ENCODE measurements at places on chromosomes 6 and 20.
A peak's percentile ranks its signal among the peaks of the same experiment; 100 is the strongest.

GRCh38 chr6:37242429-37243052 lies 15.0 kb upstream of the TBC1D22B start:
- no peak for DNase-seq

DNA sequence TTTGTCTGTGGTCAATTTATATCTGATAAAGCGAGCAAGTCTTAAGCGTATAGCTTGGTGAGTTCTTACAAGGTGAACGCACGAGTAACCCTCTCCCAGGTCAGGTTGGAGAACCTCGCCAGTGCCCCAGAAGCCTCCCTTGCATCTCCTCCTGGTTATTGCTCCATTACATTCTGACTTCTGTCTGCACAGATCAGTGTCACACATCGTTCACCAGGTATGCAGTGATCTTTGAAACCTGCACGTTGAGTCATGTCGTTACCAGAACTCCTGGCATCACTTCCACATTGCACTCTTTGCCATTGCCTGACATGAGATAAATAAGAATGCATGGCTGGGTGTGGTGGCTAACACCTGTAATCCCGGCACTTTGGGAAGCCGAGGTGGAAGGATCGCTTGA lies 44.2 kb downstream of the AKAP12 start:
- no peak for DNase-seq

DNA sequence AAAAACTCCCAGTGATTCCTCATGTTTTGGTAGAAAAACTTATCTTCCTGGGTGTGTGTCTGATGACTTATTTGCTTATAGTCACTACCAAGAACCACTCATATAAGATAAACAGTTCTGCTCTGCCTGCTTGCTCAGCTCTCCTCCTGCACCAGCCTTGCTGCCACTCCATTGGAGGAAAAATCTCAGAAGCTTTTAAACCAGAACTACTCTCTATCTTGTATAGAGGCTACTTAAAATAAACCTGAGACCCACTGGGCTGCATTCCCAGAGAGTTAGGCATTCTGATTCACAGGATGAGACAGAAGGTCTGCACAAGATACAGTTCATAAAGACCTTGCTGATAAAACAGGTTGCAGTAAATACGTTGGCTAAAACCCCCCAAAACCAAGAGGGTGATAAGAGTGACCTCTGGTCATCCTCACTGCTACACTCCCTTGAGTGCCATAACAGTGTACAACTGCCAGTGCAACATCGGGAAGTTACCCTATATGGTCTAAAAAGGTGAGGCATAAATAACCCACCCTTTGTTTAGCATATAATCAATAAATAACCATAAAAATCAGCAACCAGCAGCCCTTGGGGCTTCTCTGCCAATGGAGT lies 728.3 kb downstream of the EPHA7 start:
- DNase-seq: no peak

DNA sequence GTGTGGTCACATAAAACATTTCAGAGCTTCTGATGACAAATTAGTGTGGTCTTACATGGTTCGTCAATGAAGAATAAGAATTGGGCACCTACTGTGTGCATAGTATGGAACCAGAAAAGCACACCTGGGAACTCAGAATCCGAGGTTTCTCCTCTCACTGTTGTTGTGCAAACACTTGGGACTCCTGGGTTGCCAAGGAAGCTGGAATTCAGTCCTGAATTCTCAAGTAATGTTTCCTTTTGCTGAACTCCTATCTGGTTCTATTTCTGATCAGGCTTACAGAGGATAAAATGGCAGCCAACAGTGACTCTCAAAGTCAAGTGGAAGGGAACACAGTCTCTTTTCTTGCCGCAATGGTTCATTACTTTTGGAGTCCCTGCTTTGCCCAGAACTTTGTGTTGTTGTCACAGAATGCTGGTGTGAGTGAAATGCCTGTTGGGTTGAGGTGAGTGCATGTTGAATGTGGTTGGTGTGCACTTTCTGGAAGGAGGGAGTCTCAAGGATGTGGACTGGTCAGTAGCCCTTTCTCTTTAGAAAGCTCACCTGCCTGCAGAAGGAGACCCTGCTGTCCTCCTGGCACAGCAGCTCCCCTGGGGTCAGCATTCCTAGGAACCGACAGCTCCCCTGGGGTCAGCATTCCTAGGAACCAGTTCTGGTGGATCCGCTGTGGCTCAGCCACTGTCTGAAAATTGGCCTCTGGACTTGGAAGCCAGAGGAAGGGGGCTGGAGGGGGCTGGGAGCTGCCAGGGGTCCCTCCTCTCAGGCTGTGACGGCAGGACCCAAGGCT lies 1.4 kb downstream of the UNC93A start:
- DNase-seq: no peak

DNA sequence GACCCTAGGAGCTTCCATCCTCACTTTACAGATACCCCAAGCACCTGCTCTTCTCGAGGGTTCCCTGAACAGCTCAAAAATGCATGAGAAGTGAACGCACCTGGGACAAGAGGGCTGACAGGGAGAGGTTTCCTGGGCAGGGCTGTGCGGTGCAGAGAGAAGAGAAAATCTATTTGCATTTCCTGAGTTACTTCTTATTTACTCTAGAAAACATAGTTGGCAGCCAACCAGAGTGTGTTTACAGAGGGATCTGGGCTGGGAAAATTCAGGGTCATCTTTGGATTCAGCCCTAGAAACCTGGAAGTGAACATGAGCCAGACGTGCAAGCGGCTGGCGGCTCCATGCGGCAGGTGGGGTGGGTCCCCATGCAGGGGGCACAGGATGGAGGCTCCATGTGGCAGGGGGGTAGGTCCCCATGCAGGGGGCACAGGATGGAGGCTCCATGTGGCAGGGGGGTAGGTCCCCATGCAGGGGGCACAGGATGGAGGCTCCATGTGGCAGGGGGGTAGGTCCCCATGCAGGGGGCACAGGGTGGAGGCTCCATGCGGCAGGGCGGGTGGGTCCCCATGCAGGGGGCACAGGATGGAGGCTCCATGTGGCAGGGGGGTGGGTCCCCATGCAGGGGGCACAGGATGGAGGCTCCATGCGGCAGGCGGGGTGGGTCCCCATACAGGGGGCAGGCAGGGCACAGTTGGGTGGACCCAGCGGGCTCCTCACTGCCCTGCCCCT lies 342.0 kb downstream of the TAF4 start:
- DNase-seq: no peak

GRCh38 chr6:159390381-159390780 lies 221.2 kb downstream of the FNDC1 start:
- no peak for DNase-seq

DNA sequence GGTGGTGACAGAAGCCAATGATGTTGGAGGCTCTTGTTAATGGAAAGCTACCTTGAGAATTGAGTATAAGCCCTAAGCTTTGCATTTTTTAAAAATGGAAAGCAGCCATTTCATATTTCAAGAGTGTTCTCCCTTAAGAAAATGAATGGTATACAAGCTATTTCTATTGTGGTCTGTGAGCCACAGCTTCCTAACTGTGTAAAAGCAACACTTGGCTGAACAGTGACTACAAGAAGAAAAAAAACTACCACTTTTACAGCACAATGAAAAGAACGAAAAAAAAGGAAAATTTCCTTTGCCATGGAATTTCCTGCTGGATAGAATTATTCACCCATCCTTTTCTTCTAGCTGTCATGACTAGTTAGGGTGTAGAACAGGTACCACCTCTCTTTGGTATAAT lies 397.1 kb upstream of the BTBD3 start:
- no peak for DNase-seq

DNA sequence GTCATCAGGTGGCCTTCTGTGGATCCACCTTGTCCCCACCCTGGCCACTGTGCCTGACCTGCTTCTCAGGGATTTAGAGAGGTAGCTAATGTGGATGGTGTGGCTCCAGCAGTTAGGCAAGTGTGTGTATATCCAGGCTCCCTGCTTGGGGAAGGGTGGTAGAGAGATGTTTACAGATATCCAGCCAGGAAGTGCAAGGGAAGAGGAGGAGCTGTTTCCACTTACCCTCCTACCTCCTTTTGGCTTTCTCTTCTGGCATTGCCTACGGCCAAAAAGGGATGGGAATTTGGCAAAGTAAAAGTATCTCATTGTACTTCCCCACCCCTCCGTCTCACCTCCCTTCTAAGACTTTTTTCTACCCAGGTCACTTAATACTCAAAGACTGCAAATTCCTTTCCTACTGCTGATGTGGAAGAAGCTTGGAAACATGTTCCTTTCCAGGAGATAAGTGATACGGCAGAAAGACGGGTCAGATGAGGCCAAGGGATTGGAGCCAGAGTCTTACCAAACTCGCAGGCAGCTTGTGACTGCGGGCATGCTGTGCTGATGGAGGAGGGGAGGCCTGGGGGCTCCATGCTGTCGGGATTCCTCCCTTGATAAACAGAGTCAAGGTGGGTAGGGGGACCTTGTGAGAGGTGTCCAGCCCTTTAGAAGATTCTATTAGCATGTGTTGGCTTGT lies 253.4 kb downstream of the PRL start:
- DNase-seq: no peak

GRCh38 chr6:150588888-150589499 lies 10.7 kb upstream of the PLEKHG1 start:
- no peak for DNase-seq

DNA sequence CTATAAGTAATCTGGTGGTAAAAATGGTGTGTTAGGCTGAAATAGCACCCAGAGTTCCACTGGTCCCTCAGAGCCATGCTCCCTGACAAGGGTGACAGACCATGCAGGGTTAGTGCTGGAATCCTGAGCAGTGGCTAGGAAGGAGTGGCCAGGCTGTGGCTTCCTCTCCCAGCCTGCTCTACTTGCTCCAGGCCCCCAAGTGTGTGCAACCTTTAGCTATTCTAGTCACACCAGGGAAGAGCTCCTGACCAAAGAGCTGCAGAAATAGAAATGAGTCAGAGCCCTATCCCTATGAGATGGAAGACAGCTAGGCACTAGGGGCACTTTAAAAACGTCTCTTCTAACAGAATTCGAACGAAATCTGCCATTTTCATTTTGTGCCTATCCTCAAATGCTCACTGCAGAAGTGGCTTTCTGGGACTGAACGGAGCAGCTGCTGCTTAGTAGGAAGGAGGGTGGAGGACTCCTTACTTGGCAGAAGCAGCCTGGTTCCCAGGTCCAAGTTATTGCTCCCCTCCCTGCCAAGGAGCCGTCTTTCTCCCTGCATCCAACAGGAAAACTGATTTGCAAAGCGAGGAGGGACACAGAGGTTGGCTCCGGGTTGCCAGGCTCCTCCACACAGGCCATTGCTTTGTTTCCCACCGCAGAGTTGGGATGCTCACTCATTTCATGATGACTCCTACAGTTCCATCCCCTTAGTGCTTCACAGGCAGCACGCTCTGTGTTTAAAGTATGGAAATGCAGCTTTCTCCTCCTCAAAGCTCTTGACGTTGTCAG lies 754.5 kb downstream of the C6orf118 start:
- DNase-seq: no peak

DNA sequence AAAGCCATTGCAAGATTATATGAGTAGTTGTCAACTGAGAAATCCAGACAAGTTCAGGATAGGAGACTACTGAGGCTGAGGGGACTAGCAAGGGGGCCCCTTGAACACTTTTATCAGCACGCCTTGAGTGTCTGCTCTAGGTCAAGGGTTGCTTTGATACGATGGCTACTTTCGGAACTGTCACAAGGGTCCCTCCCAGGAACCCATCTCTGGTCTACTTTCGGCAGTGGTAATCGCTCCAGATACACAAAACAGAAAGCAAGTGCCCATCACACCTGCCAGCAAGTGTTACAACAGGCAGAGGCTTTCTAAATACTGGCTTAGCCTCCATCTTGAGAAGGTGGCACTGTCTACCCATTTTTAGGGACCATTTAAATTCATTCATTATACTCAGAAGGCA lies 61.1 kb downstream of the GJA10 start:
- no peak for DNase-seq

DNA sequence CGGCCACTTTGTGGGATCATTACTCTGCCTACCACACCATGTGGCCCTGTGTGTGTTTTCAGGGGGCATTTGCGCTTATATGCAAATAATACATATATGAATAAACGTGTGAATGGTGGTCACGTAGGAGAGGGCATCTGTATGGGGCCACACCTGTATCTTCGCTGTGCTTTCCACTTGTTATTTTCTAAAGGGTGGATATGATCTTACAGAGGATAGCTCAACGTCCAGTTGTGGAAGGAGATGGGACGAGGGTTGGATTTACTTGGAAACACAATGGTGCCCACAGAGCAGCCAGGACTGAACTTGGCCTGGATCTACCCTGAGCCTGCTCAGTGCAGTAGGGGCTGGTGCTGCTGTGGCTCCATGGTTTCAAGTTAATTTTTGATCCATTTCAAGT lies 93.3 kb downstream of the YTHDF1 start:
- DNase-seq: no peak

GRCh38 chr20:3494218-3494617 lies 23.4 kb downstream of the ATRN start:
- no peak for DNase-seq

GRCh38 chr20:34129518-34130162 lies 17.6 kb upstream of the EIF2S2 start:
- peak; percentile 78 for DNase-seq

DNA sequence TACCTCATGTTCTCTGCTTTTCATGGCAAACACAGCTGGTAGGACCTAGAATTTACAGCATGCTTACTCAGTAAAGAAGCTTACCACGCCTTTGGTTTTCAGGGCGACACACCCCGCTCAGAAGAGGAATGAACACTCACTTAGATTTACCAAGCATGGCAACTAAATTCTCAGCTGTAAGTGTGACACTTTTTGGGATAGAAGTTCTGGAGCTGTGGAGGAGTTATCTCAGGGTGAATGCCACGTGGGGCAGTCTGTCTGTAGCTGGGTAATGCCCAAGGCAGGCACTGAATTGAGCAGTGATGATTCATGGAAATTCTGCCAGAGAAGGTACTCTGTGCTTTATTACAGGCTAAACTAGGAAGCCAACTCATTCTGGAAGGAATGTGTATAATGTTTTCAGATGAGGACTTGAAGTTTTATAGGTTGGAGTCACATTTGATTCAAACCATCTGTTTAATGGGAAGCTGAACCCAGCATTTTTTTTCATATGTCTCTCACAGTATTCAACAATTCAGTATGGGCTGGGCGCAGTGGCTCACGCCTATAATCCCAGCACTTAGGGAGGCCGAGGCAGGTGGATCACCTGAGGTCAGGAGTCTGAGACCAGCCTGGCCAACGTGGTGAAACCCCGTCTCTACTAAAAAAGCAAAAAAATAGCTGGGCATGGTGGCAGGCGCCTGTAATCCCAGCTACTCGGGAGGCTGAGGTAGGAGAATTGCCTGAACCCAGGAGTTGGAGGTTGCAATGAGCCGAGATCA lies 3.5 kb upstream of the PRIM2 start:
- no peak for DNase-seq

DNA sequence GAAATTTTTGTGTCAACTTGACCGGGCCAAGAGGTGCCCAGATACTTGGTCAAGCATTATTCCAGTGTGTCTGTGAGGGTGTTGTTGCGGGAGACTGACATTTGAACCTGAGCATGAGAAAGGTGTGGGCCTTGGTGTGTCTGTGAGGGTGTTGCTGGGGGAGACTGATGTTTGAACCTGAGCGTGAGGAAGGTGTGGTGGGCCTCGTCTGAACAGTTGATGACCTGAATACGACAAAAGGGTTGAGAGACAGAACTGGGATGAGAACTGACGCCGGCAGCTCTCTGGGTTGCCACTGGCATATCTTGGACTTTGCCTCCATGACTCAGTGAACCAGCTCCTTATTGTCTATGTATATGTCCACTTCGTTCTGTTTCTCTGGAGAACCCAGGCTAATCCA lies 240.5 kb downstream of the ERMARD start:
- DNase-seq: no peak

GRCh38 chr6:155881826-155882526 lies 426.3 kb upstream of the NOX3 start:
- DNase-seq: no peak

GRCh38 chr6:31068669-31069340 lies 43.6 kb downstream of the C6orf15 start:
- peak; percentile 77 for DNase-seq

All from Kasumi-1 (cell line).